ENCODE measurements at places on chromosomes 7 and 10.

DNA sequence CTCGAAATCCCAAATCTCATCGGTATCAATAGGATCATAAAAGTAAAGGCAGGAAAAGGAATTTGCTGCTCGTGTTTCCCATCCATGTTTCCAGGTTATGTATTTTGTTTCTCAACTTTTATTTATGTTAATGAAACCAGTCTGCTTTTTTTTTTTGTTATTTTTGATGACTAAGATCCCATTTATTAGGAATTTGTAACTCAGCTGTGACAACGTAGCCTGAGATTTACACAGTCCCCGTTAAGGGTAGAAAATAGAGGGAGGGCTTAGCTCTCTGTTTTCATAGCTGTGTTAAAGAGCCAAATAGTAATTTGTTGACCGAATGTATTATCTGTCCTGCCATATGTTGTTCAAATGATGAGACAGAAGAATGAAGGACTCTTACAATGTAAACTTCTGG lies 164.0 kb downstream of the MGMT start:
- DNase-seq, result no peak

DNA sequence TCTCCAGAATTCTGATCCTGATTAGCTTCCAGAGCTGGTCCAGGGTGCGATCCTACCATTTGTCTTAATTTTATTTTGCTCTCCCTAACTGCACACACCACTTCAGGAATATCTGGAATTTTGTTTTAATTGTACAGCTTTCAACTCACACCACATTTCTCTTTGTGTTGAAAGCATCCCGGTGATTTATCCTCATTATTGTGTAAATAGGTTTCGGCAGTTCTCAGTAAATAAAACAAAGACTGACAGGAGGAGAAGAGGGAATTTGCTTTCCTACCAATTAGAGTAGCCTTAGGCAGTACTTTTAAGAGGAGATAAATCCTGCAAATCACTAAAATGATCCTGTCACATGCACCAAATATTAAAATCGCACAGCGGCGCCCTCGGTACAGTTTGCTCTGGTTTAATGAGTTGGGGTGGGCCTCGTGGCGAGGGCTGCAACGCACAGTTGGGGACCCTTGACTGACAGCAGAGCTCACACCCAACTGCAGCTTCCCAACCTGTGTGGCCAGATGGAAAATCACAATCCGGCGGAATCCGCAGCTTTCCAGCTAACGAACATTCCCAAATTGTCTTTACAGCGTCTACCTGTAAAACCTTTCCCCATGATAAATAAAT lies 62.6 kb downstream of the EBF3 start:
- DNase-seq, result no peak

GRCh38 chr7:33872870-33873269 lies 32.5 kb upstream of the BMPER start:
- DNase-seq, result no peak

DNA sequence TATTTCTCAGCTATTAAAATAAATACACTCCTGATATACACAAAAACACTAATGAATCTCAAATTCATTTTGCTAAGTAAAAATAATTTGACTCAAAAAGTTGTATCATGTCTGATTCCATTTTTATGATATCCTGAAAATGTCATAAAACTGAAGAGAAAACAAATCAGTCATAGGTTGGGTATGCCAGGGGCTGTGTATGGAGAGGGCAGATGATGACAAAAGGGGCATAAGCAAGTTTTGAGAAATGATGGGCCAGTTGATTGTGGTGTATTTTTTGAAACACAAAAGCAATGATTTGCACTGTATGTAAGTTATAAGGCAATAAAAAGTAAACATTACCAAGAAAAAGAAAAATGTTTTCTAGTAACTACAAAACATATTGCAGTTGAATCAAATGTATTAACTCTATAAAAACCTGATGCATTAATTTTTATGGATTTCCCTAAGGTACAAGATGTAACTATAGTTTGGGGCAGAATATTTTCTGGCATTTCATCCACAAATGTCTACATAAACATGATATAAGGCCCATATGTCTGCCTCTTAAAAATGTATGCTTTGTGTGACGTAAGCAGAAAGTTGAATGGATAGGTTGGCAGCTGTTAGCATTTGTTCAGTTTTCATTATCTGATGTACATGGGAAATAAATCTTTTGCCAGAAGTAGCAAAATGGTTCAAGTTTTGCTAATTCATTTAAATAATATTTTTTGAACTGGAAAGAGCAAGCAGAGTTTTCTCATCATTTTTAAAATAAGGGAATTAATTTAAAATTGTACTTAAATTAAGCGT lies 35.1 kb upstream of the ING3 start:
- no peak for DNase-seq

GRCh38 chr7:1364068-1364905 lies 95.0 kb downstream of the MICALL2 start:
- DNase-seq, result peak; percentile 92

GRCh38 chr7:84975586-84976185 lies 211.2 kb downstream of the SEMA3D start:
- no peak for DNase-seq

DNA sequence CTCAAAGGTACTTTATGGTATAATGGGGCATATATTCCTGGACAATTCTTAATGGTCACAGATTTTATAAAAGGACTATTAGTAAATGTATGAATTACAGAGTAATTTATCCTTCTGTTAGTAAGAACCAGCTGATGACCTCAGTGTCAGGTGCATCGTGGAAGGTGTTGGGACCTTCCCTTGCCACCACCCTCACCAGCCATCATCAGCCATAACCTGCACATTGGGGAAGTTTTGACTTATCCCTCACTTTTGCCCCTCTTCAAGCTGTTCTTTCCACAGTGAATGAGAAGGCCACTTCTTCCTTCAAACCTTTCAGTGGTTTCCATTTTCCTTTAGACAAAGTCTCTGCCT lies 52.2 kb downstream of the FIGNL1 start:
- no peak for DNase-seq

DNA sequence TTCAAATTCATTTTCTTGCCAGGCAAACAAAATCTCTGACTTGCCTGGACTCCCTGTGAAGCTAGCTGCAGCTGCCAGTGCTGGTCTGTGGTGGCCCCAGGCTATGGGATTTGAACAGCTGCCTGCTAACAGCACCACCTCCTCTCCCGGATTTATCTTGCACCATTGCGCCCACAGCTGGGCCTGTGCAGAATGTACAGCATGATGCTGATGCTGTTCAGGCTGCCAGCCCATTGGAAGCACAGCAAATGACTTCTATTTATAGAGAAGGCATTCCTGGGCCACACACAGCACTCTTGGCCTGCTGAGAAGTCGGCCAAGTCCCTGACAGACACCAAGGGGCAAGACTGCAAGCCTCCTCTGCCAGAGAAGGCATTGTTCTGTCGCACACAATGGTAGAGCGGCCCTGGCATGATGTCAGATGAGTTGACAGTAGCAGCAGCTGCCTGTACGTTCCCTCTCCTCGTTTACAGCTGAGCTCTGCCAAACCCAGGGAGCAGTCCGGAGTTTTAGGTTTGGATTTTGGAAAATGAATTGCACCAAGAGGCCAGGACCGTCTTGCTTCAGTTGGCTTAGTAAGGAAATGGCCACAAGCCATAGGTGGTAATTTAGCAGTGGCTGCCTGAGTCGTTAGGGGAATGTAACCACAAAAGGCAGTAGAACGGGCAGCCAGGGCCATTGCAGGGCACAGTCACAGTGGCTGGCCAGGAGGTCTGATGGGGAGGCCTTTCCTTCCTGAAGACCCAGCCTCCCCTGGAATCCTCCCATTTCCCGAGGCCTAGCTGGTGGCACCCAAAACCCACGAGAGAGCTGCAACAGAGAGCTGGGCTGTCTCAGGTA lies 38.5 kb downstream of the MTURN start:
- DNase-seq, result peak; percentile 97

DNA sequence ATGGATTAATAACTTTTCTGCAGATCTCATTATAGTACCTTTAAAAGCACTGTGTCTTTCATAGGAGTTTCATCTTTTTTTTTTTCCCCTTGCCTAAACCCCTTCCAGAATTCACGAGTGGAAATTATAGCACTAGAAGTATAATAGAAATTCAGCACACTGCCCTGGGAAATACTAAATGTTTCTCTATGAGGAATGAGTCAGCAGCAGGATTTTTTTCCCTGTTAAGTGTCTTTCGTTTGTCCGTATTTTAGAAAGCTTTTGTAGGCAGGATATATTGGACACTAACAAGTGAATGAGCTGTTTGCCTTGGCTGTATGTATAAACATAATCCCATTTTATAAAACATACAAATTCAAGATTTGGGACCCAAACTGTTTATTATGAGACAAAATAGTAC lies 105.8 kb downstream of the EXOC4 start:
- no peak for DNase-seq

GRCh38 chr10:8283986-8284385 lies 229.5 kb downstream of the GATA3 start:
- no peak for DNase-seq

DNA sequence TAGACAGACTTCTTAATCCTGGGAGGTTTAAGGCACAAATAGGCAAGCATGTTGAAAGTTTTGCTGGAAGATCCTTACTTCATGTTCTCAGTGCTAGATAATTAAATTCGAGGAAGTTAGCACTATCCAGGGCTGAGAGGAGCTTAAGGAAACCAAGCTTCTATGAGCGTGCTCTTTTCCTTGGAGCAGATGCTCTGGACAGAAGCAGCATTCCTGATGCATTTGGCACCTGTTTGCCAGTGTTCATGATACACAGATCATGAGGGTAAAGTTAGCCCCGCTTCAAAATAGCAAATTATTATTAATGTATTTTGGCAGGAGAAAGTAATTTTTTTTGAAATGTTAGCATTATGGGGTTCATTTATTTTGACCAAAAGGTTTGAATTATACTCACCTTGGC lies 9.4 kb downstream of the HDAC9 start:
- DNase-seq, result no peak

DNA sequence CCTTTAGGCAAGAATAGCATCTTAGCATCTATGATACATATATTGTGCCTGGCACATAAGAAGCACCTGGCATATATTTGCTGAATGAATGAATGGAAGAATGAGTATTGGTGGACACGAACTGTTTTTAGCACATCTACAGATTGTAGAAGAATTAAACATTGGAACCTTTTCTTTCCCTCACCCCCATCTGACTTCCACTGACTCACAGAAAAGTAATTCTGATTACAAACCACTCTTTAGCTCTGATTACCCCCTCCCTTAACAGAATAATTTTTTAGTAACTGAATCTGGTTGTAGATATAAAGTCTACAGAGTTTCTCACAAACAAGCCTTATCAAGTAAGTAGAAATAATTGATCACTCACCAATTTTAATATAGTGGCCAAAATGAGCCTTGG lies 31.9 kb downstream of the SLC26A4 start:
- DNase-seq, result no peak

- no peak for DNase-seq
Measured at GRCh38 chr7:123070702-123071286, 75.3 kb upstream of the TAS2R16 start.

DNA sequence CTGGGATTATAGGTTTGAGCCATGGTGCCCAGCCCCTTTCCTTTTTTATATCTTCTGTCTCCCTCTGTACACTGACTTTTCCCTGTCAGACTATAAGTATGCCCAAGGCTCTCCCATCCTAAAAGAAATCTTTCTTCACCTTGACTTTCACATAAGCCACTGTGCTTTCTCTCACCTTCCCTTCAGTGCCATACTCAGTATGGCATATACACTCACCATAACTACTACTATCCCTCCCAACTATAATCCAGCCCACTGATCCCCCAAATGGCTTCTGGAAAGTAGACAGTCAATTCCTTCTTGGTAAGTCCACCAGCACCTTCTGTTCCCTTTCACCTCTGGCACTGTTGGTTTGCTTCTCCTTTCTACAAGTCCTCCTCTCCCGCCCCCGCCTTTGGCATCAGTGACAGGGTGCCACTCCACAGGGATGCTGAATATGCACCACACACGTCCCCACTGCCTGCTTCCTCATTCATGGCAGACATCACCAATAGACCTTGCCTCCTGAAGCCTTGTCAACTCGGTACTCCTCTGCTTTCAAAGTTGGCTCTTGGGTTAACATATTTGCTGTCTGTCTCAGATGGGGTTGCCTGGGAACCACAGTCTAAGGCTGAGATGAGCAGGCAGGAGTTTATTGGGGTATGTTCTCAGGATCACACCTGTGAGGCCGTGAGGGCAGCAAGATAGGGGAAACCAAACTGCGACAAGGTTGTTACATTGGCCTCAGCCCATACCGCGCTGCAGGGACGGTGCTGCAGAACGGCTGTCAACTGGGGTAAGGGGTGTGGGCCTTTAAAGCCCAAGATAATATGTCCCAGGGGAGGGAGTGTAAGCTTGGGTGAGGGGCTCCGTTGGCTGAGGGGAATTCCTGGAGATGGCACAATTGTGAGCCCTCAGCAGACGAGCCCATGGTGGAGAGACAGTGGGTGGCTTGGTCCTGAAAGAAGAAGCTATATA lies 7.2 kb upstream of the PSAP start:
- DNase-seq, result peak; percentile 52

GRCh38 chr7:987909-988308 lies 4.9 kb downstream of the CYP2W1 start:
- DNase-seq, result no peak

GRCh38 chr10:79158004-79158340 lies 89.2 kb downstream of the ZMIZ1 start:
- DNase-seq, result no peak

DNA sequence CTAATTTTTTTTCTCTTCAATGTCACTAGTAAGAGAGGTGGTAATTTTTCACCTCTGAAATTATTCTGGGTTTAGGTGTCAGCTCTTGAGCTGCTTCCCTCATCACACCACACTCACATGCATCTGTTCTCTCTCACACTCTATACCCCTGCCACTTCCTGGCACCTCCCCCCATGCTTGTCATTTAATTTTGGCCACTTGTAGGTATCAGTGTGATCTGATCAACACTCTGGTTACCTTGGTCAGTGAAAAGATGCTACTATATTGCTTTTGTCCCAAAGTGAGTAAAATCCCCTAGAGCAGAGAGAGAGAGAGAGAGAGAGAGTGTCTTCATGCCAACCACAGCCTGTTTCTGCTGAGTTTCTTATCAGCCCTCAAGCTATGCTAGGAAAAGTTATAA lies 42.5 kb downstream of the STK17A start:
- DNase-seq, result no peak

DNA sequence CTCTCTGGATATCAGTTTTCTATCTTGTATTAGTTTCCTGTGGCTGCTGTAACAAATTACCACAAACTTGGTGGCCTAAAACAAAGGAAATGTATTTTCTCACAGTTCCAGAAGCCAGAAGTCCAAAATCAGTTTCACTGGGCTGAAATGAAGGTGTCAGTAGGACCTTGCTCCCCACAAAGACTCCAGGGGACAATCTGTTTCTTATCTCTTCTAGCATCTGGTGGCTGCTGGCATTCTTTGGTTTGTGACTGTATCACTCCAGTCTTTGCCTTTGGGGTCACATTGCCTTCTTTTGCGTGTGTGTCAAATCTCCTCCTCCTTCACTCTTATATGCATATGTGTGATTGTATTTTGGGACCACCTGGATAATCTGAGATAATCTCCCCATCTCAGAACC lies 153.0 kb upstream of the PRPS1L1 start:
- DNase-seq, result no peak

GRCh38 chr10:67767244-67767643 lies 70.7 kb downstream of the DNAJC12 start:
- no peak for DNase-seq

- DNase-seq, result no peak
Measured at GRCh38 chr7:108430664-108431063, 25.6 kb downstream of the NRCAM start.

GRCh38 chr7:9013940-9014339 lies 580.5 kb downstream of the NXPH1 start:
- no peak for DNase-seq
